ENCODE measurements at places on chromosomes 3 and 15.

DNA sequence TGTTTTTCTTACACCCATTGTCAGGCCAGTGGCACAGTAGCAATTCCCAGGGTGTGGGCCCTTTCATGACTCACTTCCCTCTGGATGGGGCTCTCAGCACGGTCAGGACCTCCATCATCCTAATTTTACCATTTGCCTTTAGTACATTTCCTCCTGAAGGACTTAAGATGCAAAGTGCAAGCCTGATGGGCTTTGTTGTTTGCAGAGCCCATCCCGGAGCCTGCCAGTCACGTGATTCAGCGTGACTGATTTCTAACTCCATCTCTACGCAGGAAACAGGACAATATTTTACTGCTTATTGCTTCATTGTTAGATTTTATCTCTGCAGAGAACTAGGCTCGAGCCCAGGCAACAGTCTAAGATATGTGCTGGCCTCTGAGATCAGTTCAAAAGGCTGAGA lies 223.7 kb downstream of the PDZRN3 start:
- DNase-seq = no peak

DNA sequence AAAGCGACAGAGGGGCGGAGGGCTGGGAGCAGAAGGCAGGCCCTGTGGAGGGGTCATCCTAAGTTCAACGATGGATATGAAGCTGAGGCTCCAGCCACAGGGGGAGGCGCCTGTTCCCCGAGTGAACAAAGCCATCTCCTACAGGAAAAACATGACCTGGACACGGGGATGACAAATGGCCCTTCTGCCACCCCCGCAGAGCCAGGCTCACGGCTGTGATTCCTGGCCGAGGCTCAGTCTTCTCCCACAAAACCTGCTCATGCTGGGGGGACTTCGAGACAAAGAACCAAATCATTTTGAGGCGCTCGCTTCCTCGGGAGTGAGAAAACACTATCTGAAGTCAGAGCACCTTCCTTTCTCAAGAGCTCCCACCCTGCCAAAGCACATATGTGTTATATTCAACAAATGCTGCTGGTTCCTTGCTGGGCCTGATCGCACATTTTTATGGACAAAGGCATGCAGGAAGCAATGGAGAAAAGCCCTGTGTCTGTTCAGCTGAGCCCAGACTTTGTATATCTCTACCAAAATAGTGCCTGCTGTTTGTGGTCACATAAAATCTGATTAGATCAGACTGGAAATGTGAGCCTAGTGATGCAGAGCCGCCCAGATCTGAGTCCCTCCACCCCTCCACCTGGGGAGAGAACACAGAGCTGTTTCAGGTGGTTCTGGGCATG lies 5.6 kb downstream of the RBP1 start:
- DNase-seq = peak; percentile 57

GRCh38 chr3:151297429-151297828 lies 19.1 kb upstream of the P2RY14 start:
- no peak for DNase-seq

- no peak for DNase-seq
These were observed 29.9 kb upstream of the ADPGK start for GRCh38 chr15:72813345-72814004.

DNA sequence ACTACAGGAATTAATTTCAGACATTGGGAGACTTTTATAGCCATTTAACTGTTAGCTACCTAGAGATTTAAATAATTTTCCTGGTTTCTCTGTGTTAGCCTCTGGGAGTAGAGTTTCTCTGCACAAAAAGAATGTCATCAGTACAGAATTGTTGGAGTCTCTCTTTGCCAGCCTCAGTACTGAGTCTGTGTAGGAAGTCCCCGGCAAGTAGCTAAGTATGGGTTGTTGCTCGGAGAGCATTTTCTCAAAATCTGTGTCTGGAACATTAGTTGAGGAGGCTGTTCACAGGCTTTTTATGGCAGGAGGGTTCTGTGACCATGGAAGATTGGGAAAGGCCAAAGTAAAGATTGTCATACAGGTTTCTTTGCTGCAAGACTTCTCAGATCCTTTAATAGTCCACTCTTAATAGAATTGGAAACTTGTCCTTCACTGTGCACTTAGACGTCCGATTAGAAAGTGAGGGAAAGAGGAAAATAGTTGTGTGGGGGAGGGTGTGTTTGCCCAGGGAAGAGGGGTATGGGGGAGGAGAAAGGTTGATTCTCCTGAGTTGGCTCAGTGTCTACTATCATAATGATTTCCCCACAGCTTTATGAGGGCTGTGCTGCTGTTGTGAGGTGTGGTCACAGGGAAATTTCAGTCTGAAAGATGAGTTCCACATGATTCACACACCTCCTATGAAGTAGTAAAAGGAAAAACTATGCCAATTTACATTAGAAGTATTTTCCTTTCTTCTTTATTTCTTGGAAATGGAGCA lies 207.1 kb downstream of the PTPRG start:
- no peak for DNase-seq

DNA sequence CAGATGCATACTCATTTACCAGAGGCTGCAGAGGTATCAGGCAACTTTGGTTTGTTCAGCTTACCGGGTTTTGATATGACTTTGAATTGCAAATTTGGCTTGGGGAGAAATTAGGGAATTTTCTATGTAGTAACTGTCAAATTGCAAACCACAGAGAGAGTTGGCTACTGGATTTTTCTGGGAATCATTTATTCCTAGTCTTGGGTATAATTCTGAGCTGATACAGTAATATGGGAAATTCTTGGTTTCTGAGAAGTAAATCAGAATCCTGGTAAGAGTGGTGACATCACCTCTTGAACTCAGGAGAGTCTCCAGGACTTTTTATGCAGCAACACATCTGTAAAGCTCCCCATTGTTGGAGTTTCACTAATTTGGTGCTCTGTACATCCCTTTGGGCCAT lies 39.0 kb downstream of the GAP43 start:
- no peak for DNase-seq

DNA sequence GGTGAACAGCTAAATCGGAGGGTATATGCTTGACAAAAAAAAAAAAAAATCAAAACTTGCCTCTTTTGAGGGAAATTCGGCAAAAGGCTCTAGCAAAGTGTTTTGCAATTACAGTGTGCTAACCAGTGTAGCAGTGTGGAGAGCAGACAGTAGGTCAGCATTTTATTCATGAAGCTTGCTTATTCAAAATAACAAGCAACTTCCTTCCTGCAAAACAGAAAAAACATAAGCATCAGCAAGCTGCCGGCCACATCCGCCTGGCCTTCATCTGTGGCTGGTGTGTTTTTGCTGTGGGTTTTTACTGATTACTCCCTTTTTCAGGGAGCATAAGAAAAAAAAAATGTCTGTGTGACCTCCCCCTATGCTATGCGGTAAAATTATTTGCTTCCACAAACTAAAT lies 434.1 kb downstream of the OCA2 start:
- DNase-seq = no peak

- no peak for DNase-seq
These were observed 51.9 kb upstream of the TMC3 start for GRCh38 chr15:81425905-81426304.

DNA sequence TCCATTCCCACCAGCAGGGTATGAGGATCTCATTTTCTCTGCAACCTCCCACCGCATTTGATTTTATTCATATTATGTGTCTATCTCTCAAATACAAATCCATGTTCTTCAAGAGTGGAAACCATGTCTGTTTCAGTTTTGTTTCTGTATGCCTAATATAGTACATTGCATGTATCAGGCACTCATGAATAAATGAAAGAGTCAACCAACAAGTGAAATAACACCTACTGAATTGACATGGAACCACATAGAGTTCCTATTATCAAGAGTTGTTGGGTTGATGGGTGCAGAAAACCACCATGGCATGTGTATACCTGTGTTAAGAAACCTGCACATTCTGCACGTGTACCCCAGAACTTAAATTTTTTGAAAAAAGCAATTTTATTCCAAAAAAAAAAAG lies 466.8 kb downstream of the LPP start:
- no peak for DNase-seq

GRCh38 chr3:72487946-72488737 lies 360.1 kb downstream of the SHQ1 start:
- DNase-seq = no peak

DNA sequence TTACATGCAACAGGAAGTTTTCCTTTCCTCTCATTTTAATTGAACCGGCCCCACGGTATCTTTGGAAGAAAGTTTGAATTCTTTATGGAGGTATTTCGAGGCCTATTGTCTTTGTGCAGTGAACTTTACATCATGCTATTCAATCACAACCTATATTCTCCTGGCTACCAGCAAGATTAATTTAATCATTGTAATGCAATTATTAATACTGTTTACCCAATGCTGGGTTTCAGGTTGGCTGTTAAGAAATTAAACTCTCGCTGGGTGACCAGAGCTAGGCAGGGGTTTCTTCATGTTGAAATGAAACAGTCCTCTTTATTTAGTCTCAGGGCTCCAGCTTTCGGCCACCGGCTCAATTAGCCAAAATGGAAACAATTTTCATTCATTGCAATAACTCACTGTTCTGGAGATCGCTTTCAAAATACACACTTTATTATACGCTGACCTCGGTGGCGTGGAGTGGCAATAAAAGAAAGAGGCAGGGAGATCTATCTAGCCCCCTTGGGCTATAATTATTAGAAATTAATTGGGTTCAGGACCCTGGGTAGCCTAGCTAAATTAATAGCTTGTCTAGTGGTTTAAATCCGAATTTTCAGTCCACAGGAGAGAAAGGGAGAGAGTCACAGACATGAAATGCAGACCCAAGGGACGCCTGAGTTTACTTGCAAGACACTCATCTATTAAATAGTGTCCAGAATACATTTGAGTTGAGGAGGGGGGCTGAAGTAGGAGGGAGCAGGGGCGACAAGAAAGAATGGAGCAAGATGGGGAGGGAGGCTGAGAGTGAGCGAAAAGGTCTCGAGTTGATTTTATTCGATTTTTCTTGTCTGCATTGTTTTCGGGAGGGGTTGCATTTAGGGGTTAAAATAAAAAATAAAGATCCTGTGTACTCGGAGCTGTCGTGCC lies 3.9 kb upstream of the MECOM start:
- no peak for DNase-seq

DNA sequence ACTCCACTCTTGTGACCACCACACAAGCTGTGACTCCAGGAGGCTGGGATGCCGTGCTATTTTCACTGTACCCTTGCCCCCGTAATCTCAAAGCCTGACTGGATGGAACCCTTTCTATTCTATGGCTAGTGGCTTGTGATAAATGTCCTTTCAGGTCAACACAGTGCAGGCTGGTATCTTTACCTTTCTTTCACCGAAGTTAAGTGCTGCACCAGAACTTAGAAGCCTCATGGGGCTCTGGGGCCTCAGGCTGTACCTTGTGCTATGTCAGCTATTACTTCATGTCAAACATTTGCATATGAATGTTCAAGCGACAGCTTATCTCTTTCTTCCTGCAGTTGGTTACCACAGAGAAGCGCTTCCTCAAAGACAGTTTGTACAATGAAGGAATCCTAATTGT lies 66.8 kb downstream of the RPL39L start:
- no peak for DNase-seq

GRCh38 chr15:41852736-41853590 lies 14.3 kb downstream of the PLA2G4B start:
- DNase-seq = no peak

DNA sequence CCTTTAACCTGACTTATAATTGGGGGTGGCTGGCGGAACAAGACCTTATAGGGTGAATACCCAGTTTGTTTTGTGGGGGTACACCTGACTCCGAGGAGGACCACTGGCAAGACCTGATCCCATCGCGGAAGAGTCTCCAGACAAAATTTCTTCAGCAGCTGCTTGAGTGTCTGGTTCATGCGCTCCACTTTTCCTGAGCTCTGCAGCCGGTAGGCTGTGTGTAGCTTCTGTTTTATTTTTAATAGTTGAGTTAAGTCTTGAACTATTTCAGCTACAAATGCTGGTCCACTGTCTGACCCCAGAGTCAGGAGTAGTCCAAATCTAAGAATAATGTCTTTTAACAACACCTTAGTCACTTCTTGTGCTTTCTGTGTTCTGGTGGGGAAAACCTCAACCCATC lies 21.2 kb upstream of the NOX5 start:
- no peak for DNase-seq
